Fibroblast of skin of right quadriceps (primary cell): ENCODE measurements at places on chromosomes 7 and 10.

GRCh38 chr7:65953890-65954450 is 28.0 kb downstream of the GUSB start:
- DNase-seq: no peak

DNA sequence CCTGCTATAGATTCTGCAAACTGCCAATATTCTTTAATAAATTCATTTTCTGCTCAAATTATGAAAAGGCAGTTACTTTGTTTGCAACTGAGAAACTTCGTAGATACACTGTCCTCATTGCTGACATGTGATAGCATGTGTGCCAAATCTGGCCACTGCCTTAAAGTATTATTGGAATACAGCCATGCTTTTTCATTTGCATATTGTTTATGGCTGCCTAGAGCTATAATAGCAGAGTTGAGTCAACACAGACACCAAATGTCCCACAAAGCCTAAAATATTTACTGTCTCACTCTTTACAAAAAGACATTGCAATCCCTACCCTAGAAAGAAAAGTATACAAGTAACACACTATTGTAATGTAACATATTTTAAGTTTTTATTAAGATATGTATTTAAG is 647.4 kb downstream of the XPNPEP1 start:
- DNase-seq: peak; percentile 22

GRCh38 chr7:150311146-150311545 is 12.0 kb upstream of the LRRC61 start:
- DNase-seq: no peak

GRCh38 chr7:107394831-107395230 is 75.0 kb upstream of the GPR22 start:
- peak; percentile 60 for DNase-seq

DNA sequence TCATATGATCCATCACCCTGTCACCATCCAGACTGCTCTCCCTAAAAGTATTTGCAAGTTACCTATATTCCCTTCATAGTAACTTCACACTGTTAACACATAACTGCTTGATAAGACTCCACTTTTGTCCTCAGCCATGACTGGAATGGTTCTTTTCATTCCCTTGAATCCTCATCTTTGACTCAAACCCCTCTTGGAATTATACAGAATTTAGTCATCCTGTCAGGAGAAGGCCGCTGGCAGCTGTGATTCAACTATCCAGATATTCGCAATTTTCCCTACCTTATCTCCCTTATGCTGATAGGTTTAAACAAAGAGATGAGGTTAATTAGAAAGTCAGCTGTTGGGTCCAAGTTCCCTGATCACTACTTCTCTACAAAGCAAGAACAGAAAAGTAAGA is 143.0 kb upstream of the HPS1 start:
- DNase-seq: no peak

- DNase-seq: peak; percentile 72
These were observed 377.6 kb upstream of the MYO3A start for GRCh38 chr10:25556457-25556856.
